ENCODE measurements at places on chromosomes 12 and 14.
A peak's percentile ranks its signal among the peaks of the same experiment; 100 is the strongest.

- DNase-seq = no peak
Observed at GRCh38 chr12:132336451-132337413, 7.3 kb upstream of the GALNT9 start.

GRCh38 chr12:56119361-56119796 lies 1.3 kb downstream of the ZC3H10 start:
- peak; percentile 91 for DNase-seq

DNA sequence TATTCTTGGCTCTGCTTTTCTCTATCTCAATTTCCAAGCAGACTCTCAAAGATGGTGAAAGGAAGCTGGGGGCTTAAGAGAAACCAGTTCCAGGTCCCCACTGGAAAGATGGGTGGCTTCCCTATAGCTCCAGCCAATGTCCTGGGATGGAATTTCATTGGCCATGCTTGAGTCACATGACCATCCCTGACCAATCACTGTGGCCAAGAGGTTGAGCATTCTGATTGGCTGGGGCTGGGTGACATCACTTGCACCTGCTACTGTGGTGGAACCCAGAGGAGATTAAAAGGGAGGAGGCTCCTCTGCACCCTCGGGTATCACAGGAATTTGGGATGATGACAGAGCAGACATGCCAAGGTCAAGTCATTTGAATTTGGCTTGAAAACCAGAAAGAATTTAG lies 436.5 kb downstream of the TMEM132D start:
- no peak for DNase-seq

DNA sequence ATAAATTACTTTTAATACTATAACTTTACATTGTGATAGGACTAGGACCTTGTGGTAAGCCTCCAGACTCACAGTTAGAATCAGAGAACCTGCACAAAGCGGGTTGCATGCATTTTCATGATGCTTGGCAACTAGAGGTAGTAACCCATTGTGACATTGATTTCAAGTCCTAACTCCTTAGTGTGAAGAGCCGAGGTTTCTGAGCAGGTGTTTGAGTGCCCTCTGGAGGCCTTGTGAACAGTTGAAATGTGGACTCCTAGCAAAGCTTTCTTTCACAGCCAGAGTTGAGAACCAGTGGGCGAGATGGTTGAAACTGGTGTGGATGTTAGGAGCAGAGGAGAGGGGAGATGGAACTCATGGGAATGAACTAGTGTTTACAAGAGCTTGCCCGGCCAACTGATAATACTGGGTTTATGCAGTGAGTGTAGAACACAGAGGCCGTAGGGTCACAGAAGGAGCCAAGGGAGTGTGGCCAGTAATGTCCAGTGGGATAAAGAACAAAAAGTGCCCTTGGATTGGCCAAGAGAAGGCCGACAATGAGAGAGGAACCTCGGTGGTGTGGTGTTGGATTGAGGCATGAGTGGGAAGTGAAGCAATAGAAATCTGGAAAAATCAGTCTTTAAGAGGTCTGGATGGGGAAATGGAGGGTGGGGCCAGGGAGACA lies 10.9 kb downstream of the ZNF664 start:
- peak; percentile 61 for DNase-seq

GRCh38 chr14:61636291-61636690 lies 59.0 kb upstream of the HIF1A start:
- DNase-seq = no peak

DNA sequence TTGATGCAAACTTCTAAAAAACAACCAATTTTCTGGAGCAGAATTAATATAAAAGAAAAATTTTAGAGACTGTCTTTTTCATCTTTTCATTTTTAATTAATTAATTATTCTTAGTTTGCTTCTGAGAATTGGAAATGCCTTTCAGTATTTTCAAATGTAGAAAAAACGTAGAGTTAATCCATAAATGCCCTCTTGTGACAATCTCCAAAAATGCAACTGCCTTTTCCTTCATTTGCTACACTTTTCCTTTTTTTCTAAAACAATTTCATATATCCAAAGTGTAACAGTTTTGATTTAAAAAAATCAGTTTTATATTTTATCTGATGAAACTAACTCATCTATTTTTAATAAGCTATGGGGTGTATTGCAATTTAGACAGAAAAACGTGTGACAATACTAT lies 409.3 kb downstream of the PRKD1 start:
- no peak for DNase-seq

DNA sequence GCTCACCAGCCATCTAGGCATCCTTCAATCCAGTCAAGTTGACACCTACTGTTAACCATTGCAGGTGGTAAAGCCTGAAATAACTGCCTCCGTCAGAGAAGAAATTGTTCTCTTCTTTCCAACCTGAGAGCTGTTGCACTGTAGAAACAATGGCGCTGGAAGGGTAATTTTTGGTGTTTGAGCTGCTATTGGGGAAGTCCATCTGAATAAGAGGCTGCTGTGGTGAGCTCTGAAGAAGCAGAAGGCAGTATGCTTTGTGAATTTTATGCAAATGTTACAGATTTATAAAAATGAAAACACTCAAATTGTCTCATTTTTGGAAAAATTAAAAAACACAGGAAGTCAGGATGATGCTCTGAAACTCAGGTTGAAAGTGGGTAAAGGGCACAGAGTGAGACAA lies 60.2 kb downstream of the SNAPC1 start:
- no peak for DNase-seq

- DNase-seq = no peak
Observed at GRCh38 chr14:33979613-33980276, 28.9 kb upstream of the EGLN3 start.

GRCh38 chr12:89706986-89707702 lies 1.5 kb downstream of the ATP2B1 start:
- DNase-seq = peak; percentile 12

- DNase-seq = no peak
Observed at GRCh38 chr12:108982621-108983219, 38.1 kb downstream of the SVOP start.
